HepG2 (cell line): ENCODE measurements at places on chromosomes 3 and 15.

GRCh38 chr3:56321892-56322291 lies 146.4 kb downstream of the ERC2 start:
- DNase-seq = no peak

- peak; percentile 57 for DNase-seq
Observed at GRCh38 chr3:5426094-5426883, 238.8 kb downstream of the EDEM1 start.

- DNase-seq = no peak
Observed at GRCh38 chr3:56321383-56321782, 146.9 kb downstream of the ERC2 start.

- no peak for DNase-seq
Observed at GRCh38 chr3:151903501-151903991, 30.1 kb downstream of the SUCNR1 start.

GRCh38 chr3:44661189-44661588 lies 12.7 kb downstream of the ZNF35 start:
- peak; percentile 5 for DNase-seq

GRCh38 chr15:54659646-54660045 lies 537.1 kb downstream of the RSL24D1 start:
- no peak for DNase-seq

DNA sequence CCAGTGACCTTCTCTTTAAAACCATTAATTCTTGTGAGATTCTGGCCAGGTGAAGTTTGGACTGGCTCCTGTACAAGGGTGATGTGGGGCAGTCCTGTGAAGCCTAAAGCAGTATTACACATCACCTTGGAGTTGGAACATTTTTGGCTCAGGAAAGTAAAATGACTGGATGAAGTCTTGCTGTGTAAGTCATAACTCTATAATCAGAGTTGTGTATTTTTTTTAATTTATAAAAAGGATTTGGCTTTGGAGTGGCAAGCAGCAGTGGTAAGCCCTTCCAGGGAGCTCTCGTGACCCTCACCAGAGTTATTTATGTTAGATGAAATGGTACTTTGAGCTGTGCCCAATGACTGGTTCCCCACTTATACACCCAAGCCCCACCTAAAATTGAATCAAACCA lies 331.2 kb upstream of the DCBLD2 start:
- no peak for DNase-seq

- no peak for DNase-seq
Observed at GRCh38 chr15:67296684-67297083, 42.1 kb downstream of the IQCH start.

GRCh38 chr3:18965781-18966180 lies 182.5 kb upstream of the KCNH8 start:
- DNase-seq = no peak

DNA sequence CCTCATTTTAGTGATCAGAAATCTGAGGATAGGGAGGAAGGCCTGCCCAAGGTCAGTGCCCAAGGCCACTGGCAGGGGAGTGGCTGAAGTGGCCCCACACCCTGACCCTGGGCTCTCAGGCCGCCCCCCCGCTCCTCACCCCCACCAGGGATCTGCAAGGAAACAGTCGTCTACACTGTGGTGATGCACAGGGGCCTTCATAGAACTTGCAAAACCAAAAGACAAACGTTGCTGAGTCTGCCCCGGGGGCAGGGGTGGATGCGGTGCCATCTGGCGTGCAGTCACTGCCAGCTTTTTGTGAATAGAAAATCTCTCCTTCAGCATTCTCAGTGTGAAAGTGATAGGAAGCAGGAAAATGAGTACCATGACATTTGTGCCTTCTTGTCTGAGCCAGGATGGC lies 41.3 kb downstream of the WHAMM start:
- no peak for DNase-seq

DNA sequence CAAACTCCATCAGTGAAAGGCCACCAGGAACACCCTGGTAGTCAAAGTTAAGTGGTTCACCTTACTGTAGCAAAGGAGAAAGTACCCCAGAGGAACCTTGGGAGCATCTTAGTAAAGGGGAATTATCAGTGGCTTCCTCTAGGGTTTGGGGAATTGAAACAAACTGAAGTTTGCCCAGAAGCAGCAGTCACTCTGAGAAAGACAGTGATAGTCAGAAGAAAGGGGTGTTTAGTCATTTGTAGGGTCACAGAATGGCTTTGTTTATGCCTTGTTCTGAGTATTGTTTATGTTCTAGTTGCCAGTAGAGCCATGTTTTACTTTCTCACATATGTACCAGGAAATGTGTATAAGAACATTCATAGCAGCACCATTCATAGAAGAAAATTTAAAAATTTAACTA lies 93.8 kb downstream of the FHIT start:
- DNase-seq = no peak

- no peak for DNase-seq
Observed at GRCh38 chr3:73235768-73236167, 174.3 kb downstream of the EBLN2 start.

DNA sequence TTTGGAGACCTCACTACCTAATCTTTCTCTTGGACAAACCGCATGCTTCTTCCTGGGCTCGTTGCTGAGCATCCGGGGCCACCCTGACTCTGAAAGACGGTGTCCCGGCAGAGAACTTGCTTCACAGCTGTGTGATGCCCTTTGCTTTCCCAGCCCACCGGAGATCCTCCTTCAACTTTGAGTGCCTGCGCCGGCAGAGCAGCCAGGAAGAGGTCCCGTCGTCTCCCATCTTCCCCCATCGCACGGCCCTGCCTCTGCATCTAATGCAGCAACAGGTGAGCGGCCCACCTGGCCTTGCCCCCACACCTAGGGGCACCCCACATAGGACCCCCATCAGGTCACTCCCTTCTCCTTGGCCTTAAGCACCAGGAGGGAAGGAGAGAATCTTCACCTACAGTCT lies 37.7 kb downstream of the CHDH start:
- DNase-seq = no peak

DNA sequence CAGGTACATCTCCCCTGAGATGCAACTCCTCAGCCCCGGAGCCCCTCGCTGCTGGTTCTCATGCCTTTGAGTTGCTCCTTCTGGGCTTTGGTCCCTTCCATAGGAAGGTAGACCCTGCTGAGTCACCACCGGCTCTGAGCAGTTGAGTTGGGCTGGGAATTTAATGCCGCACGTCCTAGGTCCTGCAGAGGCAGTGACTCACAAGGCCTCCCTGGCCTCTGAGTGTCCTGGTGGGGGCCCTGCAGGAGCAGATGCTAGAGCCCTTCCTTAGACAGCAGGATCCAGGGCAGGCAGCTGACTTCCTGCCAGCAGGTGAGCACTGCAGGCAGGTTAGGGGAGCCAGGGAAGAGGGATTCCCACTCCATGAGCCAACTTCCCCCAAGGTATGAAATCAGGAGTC lies 5.5 kb upstream of the NTRK3 start:
- DNase-seq = no peak

- no peak for DNase-seq
Observed at GRCh38 chr15:26864664-26865191, 2.1 kb upstream of the GABRA5 start.

DNA sequence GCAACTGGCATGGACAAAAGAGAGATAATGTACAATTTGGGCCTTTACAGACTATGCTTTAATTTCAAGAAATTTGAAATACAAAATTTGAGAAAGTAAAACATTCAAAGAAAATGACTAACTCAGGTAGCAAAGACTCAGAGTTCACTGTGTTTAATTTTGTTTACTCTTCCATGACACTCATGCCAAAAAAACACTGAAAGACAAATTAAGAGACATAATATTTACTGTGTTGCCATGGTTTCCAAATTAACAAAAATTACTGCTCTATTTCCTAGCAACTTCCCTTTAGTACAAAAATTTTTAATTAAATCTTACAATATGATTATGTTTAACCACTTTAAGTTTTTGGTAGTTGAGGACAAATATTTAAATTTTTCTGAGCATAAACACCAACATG lies 29.6 kb downstream of the LRRFIP2 start:
- DNase-seq = peak; percentile 30

DNA sequence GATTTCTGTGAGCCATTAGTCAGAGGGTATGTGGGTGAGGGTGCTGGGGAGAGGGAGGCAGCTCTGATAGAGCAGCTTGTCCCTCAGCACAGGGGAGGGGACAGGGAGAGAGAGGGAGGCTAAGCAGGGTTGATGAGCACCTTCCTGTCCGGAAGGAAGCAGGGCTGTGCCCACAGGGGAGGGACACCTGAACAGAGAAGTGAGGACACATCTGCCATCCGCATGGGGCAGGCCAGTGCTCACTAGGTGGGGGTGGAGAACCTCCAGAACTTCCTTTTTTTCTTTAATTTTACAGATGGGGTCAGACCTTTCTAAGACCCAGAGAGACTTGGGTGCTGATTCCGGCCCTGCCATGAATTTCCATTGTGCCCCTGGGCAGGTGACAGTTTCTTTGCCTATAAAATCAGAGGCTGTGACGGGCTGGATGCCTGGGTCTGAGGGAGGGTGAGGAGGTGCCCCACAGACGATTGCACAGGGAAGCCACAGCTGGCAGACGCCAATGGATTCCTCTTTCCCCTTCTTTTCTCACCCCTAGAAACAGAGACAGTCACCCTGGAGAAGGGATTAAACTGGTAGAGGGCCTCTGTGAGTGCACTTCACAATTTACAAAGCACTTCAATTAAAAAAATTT lies 4.1 kb upstream of the TGM5 start:
- no peak for DNase-seq

- DNase-seq = no peak
Observed at GRCh38 chr15:51328926-51329325, 9.5 kb downstream of the CYP19A1 start.

GRCh38 chr3:184335661-184336546 lies 1.5 kb upstream of the FAM131A start:
- peak; percentile 54 for DNase-seq

GRCh38 chr15:77282333-77282732 lies 137.6 kb downstream of the PEAK1 start:
- peak; percentile 83 for DNase-seq

GRCh38 chr15:69045802-69046201 lies 31.3 kb downstream of the NOX5 start:
- peak; percentile 70 for DNase-seq

DNA sequence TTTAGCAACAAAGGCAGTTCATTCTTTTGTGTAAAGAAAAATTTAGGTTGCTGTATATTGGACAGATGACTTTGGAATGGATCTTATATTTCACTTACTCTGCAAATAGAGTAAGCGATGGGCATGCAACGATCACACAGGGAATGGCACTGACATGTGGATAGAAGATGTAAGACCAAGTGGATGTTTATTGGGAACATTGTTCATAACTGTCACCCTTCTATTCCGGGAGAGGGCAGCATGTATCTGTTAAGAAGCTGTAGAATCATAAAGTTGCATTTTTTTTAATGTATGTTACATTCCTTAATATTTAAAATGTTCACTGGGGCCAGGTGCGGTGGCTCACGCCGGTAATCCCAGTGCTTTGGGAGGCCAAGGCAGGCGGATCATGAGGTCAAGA lies 41.2 kb downstream of the HPS3 start:
- DNase-seq = no peak

- DNase-seq = no peak
Observed at GRCh38 chr3:30084971-30085403, 521.4 kb upstream of the TGFBR2 start.

- no peak for DNase-seq
Observed at GRCh38 chr3:142433110-142433509, 14.7 kb downstream of the XRN1 start.

DNA sequence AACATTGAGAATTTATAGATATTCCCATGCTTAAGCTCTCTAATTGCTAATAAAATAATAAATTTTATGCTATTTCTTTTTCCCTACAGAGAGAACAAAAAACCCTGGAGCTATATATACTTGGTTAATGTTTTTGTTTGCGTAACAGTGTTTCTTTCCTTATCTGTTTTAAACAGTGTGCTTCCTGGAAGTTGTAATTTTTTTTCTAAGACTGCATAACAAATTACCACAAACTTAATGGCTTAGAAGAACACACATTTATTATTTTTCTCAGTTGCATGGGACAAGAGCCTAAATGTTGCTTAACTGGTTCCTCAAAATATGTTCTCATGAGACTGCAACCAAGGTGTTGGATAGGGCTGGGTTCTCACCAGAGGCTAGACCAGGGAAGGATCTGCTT lies 49.7 kb upstream of the DPH6 start:
- DNase-seq = no peak

DNA sequence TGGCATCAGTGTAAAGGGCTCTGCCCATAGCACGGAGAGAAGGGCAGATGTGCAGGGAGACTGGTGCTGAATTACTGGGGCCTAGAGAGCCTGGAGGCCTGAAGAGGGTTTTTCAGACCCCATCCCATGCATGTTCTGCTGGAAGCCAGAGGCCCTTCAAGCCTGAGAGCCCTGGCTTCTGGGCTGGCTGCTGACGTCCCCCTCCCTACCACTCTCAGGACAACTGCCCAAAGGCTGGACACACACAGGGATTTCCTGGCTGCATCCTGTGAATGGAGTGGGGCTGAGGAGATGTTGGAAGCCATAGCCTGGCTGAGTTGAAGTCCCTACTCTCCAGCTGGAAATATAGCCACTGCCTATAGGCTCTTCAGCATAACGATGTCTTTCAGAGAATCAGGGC lies 16.9 kb upstream of the DOCK3 start:
- DNase-seq = no peak

DNA sequence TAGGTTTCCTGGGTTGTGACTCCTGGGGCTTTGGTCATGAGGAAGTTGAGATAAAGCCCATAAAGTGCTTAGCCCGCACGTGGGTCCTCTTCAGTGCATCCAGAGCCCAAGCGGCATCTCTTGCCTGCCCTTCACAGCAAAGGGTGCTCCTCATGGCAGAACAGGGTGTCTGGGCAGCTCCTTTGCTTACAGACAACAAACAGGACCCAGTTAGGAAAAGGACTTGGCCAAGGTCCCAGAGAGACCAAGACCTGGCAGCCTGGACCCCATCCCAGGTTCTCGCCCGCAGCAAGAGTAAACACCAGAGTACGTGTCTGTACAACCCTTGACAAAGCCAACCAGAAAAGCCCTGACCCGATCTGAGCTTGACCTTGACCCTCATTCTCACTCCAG lies 27.0 kb downstream of the ALS2CL start:
- DNase-seq = no peak

DNA sequence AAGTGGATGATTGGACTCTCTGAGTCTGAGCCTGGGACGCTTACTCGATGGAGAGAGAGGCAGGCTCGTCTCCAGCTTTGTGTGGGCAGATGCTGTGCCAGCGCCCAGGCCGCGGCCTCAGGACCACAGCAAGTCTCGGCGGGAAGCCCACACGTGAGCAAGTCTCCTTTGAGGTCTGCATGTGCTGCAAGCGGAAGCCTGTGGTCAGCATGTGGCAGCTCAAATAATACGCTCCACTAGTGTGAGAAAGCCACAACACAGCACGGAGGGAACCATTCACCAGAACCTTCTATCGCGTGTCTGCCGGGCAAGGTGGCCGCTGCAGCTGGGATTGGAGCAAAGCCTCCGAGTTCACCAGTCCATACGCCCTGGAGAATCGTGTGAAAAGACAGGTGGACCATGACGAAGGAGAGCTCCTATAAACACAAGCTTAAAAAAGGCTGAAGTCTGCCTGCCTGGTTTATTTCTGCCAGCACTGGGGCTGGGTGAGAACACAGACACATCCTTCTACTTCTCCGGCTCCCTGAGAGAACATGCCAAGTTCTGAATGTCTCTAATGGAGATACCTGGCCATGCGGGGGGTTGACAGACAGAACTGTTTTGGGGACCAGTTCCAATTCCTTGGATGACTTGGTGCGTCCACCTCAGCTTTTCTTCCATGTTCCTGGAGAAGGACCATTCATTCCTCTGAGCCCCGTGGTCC lies 82.0 kb upstream of the LRIG1 start:
- DNase-seq = no peak

GRCh38 chr3:183468424-183468823 lies 40.0 kb upstream of the MCF2L2 start:
- DNase-seq = no peak
